IPS DF 6.9 (cell line): ENCODE measurements at places on chromosomes 1 and 21.

DNA sequence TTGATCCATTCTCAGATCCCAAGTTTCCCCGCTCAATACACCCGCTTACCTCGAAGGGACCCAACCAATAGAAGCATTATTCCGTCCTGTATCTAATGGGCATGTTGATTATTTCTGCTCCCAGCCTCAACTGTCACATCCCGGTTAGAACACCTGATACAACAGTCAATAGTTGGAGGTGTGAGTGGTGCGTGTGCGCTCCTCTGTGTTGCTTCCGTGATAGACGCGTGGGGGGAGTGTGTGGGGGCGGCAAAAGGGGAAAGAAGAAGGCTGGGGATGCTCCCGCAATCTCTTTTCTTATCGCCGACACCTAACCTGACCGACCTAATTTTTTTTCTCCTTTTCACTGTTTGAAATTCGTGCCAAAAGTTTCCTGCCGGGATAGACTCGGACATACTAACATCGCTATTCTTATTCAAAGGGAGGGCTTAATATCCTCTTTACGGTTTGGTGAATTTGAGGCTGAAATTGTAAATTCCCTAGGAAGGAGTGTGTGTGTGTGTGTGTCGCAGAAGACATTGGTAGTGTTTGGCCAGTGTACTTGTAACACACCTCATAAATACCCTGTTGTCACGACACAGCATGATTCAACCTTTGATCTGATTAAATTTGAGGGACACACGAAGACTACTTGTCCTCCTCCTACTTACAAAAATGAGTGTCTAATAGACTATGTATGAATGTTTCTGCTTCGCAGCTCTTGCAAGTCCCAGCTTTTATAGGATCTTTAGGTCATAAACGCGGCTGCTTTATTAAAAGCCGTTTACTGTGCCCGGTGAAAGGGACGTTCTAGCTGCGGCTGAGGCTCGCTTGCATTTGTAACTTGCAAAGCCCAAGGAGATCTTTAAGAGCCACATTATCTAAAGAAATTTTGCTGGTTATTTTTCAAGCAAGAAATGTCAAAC lies 1.5 kb upstream of the PROX1 start:
- DNase-seq = no peak

GRCh38 chr21:21730512-21730911 lies 732.3 kb downstream of the NCAM2 start:
- no peak for DNase-seq

- DNase-seq = peak; percentile 48
Observed at GRCh38 chr1:157193702-157194391, 55.7 kb upstream of the ETV3 start.

- no peak for DNase-seq
Observed at GRCh38 chr1:115332813-115333608, 5.0 kb downstream of the NGF start.

DNA sequence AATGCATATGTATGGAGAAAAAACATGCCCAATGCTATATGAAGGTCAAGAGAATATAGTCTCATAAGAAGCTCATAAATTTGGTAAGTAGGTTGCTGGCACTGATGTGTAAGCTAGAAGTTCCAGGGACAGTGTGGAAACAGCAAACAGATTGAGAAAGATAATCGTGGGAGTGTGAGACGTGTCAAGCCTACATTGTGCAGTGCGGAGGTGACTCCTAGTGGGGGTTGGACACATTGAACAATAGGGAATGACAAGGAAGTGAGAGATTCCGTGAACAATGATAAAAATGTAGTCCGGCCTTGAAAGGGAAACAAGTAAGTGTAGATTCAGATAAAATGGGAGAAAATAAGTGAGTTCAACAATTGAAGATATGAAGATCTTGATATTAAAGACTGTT lies 788.4 kb upstream of the PRMT6 start:
- DNase-seq = no peak

DNA sequence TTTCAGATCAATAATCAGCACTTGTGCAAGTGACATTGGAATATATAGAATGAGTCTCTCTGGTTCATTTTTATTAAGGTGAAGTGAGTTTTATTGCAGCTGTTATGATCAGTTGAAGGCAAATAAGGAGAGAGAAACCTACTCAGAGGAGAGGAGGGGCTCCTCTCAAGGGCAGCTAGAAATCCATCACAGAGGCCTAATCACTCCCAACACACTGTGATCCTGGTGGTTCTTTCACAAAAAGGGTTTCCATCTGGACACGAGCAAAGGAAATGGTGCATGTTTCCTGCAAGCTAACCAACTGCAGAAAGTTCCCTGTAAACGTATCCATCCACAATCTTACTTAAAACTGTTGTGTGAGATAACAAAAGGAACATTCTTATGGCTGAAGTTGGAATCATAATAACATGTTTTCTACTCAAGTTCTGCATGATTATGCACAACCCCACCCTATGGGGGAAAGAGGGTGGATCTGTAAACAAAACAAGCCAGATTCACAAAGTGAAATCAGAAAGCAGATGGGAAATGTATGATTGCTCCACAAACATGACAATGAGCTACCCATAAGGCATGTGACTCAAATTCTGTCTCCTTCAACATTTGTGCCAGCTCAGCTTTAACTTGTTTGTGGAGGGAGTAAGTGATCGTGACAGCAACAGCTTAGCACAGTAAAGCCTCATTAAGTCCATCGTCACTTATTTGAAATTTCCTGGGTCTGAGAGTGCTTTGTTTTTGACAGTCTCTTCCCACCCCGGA lies 141.2 kb upstream of the ST6GALNAC5 start:
- DNase-seq = no peak

DNA sequence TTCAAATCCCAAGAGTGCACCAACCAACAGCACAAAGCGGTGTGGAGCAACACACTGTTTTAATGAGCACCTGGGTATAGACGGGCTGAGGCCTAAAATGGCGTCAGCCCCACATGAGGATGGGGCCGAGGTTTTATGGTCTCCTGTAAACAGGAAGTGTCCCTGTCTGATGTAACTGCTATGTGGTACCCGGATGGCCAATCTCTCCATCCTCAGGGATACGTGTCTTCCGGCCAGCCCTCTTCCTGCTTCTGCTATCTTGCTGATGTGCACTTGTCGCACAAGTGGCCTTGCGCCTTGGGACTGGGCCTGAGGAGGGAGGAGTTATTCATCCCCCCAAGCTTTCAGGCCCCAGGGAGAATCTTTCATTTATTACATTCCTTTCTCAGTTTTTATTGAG lies 73.5 kb downstream of the CNST start:
- DNase-seq = no peak
